ENCODE measurements at places on chromosomes 1 and 21.

GRCh38 chr1:30915491-30916230, 7.1 kb upstream of the SDC3 start:
- no peak for DNase-seq

- DNase-seq: no peak
Observed at GRCh38 chr21:29718081-29718815, 221.5 kb downstream of the GRIK1 start.

DNA sequence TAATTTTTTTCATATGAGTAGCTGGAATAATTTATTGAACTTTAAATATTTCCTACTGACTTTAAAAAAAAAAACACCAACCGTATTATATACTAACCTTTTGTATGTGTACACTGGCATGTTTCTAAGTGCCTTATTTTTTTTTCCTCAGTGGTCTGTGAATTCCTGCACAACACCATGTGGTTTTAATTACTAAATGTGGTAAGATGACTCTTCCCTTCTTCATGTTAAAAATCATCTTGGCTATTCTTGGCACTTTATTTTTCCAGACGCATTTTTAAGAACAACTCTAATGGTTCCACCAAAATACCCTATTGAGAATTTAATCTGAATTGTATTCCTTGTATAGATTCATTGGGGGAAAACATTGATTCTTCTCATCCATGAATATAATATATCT, 28.4 kb downstream of the PPP2R5A start:
- no peak for DNase-seq

DNA sequence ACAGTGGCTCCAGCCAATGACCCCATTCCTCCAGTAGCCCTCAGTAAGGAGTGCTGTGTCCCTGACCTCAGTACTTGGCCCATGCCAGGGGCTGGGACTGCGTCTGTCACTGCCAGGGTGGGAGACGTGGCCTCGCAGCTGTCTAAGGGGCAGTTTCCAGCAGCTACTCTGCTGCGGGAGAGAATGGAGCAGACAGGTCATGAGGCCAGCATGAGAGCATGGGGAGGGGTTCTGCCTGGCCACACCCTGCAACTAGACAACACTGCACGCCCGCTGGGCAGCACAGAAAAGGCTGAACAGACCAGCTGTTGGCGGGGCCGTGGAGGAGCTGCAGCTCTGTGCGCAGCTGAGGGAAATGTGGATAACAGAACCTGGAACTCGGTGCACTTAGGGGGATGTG, 91.6 kb upstream of the COL6A1 start:
- no peak for DNase-seq

GRCh38 chr1:107141491-107142126, 770 bp downstream of the NTNG1 start:
- DNase-seq: peak; percentile 18

DNA sequence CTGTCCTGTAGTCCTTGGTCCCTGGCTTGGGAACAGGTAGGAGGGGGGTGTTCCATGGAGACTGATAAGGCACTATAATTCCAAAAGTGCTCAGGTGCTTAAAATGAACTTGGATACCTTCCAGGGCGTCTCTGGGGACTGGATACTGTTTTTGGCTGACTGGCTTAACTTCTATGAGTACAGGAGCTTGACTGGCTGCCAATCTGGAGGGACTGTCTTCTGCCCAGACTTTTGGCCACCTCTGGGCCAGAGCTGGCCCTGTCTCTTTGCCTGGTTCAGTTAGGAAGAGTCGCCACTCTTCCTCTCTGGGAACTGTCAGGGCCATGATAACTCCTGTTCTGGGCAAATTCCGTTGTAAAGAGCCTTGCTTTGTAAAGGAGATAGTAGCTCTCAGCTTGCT, 407.0 kb downstream of the TGFB2 start:
- DNase-seq: no peak

- no peak for DNase-seq
Observed at GRCh38 chr21:35100349-35100811, 51.3 kb upstream of the RUNX1 start.

GRCh38 chr1:80403471-80403893, 1397.0 kb upstream of the ADGRL4 start:
- no peak for DNase-seq

DNA sequence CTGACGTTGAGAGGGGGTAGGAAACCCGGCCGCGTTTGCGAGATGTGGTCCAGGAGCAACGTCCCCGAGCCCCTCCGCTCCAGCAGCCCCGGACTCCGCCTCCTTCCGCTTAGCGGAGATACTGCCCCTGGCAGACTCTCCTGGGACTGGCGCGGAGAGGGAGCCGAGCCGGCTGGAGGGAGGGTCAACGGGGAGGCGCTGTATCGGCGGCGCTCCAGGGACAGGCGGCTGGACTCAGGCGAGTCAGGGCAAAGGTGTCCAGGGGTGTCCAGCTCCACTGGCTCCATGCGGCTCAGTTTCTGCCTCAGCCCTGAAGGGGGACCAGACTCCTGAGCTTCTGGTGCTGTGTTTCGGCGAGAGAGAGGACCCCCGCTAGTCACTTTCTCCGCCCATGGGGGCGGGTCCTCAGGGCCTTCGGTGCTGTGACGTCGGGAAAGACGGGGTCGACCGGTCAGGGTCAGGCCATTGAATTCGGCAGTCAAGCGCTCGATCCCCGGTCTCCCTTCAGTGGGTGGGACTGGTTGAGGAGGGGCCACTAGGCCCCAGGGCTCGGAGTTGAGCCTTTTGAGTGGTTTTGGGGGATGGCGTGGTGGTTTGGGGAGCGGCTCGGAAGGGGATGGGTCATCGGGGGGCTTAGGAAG, 2.8 kb upstream of the LIX1L start:
- peak; percentile 50 for DNase-seq

DNA sequence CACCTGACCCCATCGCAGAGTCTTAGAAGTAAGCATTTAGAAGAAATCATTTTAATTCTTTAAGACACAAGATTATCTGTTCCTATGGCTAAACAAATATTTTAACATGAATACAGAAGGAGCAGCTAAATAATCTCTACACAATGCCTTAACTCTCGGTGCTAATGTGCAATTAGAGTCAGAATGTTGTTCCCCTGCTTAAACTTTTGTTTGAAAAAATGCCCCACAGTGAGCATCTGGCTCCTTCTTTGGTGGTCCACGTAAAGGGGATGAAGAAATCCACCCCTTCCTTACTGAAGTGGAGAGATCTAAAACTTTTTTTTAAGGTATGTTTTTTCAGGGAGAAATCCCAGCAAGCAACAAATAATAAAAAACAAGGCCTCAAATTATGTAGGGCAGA, 55.2 kb downstream of the SLC45A1 start:
- no peak for DNase-seq

DNA sequence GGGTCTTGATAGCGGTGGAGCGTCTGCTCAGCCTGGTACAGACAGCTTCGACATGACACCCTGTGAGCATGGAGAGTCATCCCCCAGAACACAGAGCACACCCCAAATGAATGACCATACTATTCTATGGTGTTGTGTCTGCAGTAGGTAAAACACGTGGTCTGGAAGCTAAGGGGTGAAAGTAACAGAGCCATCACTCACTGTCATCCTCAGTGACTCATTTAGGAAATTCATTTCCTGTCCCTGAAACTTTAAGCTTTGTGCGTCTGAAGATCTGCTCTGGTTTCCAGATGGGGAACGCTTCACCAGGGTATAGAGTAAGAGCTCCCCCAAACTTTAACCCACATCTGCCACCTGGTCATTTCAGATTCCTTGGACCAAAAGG, 94.8 kb upstream of the DISP3 start:
- DNase-seq: no peak

DNA sequence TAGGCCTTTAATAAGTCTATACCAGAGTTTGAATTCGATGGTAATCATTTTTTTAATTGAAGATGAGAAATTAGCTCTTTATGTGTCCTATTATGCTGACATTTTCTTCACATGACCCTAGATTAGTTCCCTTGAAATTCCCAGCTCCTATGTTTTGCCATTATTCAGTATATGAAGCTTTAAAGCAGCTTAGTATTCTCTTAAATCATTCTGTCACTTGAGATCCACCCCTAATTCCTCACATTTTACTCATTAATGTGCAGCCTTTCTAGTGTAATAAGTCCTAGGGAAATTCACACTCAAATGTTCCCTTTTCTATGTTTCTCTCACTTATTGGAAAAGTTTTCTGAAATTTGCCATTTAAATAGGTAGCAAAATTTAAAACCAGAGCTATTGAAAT, 704.5 kb upstream of the B3GALT2 start:
- no peak for DNase-seq

GRCh38 chr1:193729429-193729828, 543.0 kb upstream of the B3GALT2 start:
- no peak for DNase-seq

- no peak for DNase-seq
Observed at GRCh38 chr1:53143527-53143926, 1.1 kb upstream of the SLC1A7 start.

GRCh38 chr1:61131716-61132115, 49.4 kb downstream of the NFIA start:
- DNase-seq: no peak

Measured in activated CD8-positive, alpha-beta memory T cell treated with anti-CD3 and anti-CD28 coated beads, Interleukin-2, amount 50 U/mL, for 4 hours (primary cell).